ENCODE measurements at places on chromosomes 1 and 21.

- DNase-seq = no peak
These were observed 1.5 kb downstream of the GRIK3 start for GRCh38 chr1:37032660-37033354.

- no peak for DNase-seq
These were observed 413.9 kb downstream of the NCAM2 start for GRCh38 chr21:21412096-21412495.

DNA sequence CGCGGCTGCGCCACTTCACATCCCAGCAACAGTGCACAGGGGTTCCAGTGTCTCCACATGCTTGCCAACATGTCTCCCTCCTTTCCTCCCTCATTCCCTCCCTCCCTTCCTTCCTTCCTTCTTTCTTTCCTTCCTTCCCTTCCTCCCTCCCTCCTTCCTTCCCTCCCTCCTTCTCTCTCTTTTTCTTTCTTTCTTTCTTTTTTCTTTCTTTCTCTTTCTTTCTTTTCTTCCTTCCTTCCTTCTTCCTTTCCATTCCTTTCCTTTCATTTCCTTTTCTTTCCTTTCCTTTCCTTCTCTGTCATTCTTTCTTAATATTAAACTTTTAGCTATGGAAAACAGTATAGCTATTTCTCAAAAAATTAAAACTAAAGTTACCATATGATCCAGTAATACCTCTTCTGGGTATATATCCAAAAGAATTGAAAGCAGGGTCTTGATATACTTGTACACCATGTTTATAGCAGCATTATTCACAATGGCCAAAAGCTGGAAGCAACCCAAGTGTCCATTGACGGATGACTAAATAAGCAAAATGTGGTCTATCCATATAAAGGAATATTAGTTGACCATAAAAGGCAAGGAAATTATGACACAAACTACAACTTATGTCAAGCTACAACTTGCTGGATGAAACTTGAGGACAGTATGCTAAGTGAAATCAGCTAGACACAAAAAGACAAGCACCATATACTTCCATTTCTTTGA, 55.0 kb upstream of the TLR5 start:
- no peak for DNase-seq

DNA sequence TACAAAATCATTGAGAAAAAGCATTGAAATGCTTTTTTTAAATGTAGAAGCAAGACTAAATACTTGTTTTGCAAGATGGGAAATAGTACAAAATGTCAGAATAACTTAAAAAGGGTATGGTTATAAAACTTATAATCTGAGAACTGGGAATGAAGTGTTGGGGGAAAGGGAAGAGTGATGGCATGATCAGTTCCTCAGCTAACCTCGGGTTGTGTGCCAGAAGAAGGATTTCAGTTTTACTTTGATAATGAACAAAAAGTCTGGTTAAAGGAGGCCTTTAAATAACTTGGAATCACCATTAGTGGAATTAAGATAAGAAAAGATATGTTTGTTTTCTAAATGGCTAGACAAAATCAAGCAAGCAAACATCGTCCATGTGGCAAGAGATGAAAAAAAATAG, 20.7 kb downstream of the NEK7 start:
- no peak for DNase-seq

GRCh38 chr1:205398586-205398985, 23.3 kb downstream of the LEMD1 start:
- no peak for DNase-seq

Data from CD4-positive, alpha-beta T cell treated with Interleukin-4 for 1 hour (primary cell).